ENCODE measurements at places on chromosomes 1 and 21.

GRCh38 chr21:45870851-45871615 lies 110.5 kb upstream of the COL6A1 start:
- DNase-seq = no peak

GRCh38 chr21:43921571-43921978 lies 56.6 kb downstream of the AGPAT3 start:
- peak; percentile 10 for DNase-seq

DNA sequence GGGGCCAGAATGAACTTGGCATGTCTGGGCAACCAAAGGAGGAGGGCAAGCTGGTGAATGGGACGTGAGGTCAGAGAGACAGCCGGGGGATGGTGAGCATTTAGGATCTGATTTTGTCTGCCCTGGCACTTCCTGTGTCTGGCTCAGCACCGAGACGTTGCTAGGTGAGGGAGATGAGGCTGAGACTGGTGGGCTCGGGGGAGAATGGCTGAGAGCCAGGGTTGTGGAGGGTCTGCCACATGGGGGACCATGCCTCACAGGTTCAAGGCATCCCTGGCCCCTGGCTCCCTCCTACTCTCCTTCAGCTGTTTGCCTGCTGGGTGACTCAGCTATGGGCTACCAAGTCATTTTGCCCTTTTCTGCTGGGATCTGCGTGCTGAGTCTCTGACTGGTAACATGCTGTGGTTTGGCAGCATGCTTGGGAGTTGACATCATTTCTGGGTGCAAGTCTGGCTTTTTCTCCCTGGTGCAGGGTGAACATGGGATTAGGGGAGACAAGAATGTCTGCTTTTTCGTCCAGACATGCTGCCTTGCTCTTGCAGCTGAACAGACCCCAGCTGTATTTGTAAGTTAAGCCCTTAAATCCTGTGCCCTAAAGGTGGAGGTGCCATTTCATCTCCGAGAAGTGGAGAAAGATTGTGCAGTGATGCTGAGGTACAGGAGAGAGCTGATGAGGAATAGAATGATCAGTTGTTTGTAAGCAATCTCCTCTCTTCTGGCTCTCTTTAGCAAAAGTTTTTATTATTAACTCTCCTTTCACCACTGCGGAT lies 17.6 kb downstream of the GALNT2 start:
- DNase-seq = peak; percentile 54

GRCh38 chr1:177959811-177960515 lies 9.9 kb downstream of the SEC16B start:
- DNase-seq = no peak

- DNase-seq = no peak
Measured at GRCh38 chr1:54280651-54281050, 80.7 kb downstream of the MRPL37 start.

DNA sequence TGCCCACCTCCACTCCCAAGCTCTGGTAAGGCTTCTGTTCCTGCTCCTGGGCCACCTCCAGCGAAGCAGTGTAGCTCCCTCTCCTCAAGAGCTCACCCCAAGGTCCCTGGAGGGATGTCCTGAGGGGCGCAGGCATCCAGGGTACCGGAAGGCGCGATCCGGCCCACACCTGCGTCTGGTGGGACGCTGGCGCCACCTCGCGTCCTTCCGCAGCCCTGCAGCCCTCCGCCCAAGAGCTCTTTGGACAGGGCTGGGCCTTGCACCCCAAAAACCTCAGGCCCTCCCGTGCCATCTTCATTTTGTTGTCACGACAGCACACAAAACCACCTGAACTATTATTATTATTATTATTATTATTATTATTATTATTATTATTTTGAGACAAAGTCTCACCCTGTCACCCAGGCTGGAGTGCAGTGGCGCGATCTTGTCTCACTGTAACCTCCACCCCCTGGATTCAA lies 49.2 kb upstream of the PAX7 start:
- DNase-seq = peak; percentile 44

GRCh38 chr1:160359559-160360226 lies 7.2 kb upstream of the NHLH1 start:
- no peak for DNase-seq

DNA sequence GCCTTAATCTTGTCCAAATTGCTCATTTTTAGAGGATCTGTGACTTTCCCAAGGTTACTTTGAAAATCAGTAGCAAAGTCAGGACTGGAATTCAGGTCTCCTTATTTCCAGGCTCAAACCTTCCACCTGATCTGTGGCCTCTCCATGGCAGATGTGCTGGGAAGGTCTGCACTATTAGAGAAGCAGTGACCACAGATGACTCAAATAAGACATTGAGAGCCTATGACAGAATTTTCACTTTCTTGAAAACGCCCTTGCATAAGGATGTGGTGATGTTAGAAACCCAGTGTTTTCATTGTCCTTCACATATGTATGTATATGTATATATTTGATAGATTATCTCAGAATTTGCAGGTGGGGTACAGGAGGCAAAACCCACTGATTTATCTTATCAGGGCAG lies 45.3 kb downstream of the TTC39A start:
- no peak for DNase-seq

DNA sequence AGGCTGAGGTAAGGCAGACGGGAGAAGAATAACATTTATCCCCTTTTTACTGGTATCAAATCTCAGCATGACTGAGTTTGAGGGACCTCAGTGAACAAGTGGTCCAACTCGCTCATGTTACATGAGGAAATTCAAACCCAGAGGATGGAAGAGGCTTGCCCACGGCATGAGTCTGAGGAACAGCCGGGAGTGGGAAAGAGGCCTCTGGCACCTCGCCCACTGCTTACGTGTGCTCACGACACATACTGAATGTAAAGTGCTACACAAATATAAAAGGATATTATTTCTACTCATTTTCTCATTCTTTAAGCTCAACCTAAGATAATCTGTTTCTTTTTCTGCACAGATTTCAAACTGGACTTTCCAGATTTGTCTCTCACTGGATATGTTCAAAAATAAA lies 14.7 kb downstream of the BEND5 start:
- no peak for DNase-seq

DNA sequence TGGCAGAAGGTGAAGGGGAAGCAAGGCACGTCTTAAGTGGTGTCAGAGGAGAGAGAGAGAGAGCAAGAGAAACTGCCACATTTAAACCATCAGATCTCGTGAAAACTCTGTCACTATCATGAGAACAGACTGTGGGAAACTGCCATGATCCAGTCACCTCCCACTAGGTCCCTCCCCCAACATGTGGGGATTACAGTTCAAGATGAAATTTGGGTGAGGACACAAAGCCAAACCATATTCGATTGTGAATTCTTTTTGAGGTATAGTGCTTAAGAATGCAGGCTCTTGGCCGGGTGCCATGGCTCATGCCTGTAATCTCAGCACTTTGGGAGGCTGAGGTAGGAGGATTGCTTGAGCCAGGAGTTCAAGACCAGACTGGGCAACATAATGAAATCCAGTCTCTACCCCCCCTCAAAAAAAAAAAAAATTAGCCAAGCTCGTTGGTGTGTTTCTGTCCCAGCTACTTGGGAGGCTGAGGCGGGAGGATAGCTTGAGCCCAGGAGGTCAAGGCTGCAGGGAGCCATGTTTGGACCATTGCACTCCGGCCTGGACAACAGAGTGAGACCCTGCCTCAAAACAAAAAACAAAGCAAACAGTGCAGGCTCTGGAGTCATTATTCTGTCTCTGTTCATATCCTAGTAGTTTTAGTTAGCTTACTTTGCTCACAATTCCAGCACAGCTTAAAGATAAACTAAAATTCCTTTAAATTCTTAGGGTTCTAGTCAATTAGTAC lies 6.0 kb downstream of the ZCCHC17 start:
- no peak for DNase-seq
